ENCODE measurements at places on chromosomes 2 and 18. TPM values are rescaled to one million over a fixed set of nuclear protein-coding genes. Genes with fewer than 3 reads are reported as not detected.
A peak's percentile ranks its signal among the peaks of the same experiment; 100 is the strongest.

PTH2R gene
- total RNA-seq = not detected

DNA sequence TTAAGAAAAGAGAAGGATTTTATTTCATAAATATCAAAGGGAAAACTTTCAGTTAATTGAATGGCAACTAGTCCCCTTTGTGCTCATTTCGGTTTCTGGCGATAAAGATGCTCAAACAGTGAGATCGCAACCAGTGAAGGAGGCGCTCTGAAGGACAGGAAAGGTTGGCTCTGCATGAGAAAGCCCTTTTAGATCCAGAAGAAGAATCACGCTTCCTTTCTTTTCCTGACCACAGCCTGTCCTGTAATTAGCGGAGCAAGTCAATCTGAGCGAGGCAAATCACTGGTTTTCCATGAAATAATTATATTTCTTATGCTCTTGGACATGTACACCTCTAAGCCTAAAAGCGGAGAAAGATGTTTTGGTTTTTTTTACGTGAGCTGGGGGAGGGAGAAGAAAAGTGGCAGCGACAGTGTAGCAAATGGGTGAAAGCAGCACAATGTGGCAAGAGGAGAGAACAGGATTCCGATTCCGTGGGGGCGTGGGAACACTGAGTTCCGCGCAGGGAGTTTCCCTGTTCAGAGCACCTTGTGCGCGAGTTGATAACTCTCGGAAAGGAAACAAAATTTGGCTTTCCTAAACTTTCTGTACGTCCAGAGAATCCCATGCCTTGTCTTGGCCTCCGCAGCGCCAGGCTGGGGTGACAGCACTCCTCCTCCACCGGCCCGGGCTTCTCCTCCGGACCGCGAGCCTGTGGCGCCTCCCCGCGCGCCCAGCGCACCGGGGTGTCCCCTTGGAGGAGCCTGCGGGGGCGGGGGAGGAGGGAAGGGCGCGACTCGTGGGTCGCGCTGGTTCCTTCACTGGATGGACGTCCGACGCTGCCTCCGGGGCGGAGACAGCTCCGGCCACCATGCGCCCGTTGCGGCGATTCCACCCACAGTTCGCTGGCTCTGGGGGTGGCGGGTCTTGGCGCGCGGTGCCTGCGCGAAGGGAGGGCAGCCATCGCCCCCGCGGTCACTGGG is 620 bp upstream of the SLC9A2 start:
- peak; percentile 35 for DNase-seq

- DNase-seq = peak; percentile 54
Measured at GRCh38 chr2:240962300-240963064, 35.9 kb upstream of the SNED1 start.

GRCh38 chr2:132911726-132912724 is 242.0 kb upstream of the LYPD1 start:
- DNase-seq = peak; percentile 66

DNA sequence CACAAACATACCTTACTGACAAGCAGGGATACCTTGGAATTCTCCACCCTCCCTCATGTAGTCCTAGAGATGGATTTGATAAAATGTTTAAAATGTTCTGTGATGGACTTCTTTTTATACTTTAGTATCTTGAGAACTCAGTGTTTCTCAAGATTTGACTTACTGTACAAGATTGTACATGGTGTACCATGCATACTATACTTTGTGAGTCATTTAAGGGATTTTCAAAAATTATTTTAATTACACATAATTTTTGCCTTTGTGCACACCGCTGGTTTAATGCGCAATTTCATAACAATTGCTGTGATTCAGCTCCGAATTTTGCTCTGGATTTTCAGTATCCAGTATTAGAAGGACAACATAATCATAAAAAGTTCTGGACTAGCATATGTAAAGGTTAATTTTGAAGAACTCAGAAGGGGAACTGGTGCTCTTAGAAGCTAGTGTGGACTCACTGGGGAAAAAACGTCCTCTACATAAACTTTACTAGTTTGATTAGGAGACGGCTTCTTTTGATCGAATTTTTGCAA is 78.6 kb upstream of the ACSL3 start:
- no peak for DNase-seq

DNA sequence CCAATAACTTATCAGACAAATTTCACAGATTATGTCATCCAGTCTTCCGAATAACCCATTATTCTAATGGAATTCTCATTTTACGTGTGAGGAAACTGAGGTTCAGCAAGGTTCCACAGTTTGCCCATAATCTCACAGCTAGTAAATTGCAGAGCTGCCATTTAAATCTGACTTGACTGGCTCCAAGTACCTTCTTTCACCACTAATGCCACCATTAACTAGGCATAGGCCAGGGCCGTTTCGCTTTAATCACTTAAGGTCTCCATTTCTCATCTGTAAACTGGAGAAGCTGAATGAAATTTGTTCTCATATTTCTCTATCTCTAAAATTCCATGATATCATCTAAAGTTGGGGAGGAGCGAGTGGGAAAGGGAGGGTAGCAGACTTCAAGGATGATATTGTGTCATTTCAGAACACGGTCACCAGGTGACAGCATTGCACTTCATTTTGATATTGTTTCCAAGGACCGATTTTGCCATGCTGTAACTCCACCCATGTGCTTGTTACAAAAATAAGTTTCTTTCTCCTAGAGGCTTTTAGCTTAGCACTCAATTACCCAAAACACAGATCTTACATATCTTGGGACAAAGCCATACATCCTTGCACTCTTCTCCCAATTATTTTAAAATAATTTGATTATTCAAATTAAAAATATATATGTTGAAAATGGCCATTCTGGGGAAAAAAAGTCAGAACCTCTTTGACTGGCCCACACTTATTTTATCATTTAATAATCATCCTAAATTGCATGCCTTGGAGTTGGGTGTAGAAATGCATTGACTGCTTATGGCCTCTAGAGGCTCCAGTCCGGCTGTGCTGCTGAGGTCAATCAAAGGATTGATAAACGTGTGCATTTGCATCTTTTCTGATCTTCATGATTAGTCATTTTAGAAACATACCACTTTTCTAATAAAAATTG is 123.8 kb downstream of the AKAIN1 start:
- DNase-seq = no peak

CCDC74B gene
- total RNA-seq = 0.40 TPM

DNA sequence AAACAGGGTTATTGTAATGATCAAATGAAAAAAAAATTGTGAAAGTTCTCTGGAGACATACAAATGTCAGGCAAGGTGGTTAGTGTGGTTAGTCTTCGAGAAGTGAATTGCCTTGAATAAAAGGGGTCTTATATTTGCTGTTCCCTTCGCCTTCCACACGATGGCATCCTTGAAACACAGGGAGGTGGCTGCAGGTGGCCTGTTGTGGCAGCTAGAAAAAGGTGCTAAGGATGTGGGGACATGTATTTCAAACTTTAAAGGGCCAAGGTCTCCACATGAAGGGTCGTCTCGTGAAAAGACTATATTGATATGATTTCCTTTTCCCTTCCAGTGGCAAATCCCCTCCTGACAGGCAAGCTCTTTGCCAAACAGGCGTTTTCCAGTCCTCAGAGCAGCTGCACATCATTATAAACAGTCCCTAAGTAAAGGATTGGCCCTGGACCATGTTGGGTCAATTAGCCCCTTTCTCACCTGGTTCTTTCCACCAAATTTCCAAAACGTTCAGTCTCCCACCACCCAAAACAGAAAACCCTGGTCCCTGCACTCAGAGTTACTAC is 68.5 kb downstream of the COPS8 start:
- no peak for DNase-seq

- no peak for DNase-seq
Measured at GRCh38 chr2:152175012-152175367, 573 bp downstream of the STAM2 start.

GRCh38 chr2:195759877-195760276 is 102.9 kb downstream of the SLC39A10 start:
- DNase-seq = no peak

REG1B gene
- not detected for total RNA-seq

RESP18 gene
- not detected for total RNA-seq

GRCh38 chr2:126798276-126799140 is 100.2 kb upstream of the TEX51 start:
- no peak for DNase-seq

DNA sequence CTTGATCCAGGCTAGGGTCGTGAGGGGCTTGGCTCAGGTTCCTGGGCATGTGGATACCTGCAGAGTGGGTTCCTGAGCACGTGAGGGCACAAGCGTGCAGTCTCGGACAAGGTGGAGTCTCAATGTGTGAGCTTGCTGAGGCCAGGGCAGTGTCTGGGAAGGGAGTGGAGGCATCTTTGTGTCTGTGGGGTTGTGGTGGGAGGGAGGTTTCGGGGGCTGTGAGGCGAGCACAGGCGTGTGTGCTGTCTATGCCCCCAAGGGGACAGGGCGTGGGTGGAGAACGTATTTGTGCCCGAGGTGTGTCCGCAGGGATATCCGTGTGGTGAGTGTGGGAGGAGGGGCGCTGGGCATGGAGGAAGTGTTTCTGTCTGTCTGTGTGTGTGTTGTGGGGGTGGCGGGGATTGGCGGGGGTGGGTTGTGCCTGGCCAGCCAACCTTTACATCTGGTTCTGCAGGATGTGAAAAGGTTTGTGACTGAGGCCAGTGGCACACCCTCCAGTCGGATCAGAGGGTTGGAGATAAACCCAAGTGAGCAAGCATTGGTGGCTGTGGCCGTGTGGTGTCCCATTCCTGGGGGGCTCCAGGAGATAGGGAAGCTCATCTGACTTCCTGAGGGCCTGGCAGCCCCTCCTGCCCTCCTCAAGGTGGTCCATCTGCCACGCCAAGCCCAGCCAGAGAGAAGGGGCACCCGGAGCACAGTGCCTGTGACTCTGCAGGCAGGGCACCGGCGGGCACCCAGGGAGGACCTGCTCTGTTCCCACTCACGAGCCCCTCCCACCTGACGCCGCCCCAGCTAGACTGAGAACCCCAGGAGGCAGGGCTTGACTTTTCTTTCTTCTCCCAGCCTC is 57.1 kb downstream of the ZFP36L2 start:
- peak; percentile 54 for DNase-seq

GRCh38 chr2:199524689-199525574 is 67.2 kb upstream of the SATB2 start:
- DNase-seq = no peak

GRCh38 chr2:230455005-230455684 is 39.1 kb downstream of the SP100 start:
- no peak for DNase-seq

GRCh38 chr2:213065583-213066442 is 85.6 kb downstream of the IKZF2 start:
- peak; percentile 46 for DNase-seq

DNA sequence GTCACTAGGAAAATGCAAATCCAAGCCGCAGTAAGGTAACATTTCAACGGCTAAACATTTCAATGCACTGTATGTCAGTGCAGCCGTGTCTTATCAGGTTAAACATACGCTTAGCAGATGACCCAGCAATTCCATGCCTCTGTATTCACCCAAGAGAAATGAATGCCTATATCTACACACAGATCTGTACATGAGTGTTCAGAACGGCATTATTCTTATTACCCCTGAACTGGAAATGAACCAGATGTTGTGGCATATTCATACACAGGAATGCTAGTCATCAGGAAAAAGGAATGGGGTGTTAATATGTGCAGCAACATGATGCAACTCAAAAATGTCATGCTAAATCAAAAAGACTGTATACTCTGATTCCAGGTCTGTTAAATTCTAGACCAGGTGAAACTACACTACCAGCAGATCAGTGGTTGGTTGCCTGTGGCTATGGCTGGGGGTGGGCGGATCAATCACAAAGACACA is 80.4 kb upstream of the RPL31 start:
- no peak for DNase-seq

DNA sequence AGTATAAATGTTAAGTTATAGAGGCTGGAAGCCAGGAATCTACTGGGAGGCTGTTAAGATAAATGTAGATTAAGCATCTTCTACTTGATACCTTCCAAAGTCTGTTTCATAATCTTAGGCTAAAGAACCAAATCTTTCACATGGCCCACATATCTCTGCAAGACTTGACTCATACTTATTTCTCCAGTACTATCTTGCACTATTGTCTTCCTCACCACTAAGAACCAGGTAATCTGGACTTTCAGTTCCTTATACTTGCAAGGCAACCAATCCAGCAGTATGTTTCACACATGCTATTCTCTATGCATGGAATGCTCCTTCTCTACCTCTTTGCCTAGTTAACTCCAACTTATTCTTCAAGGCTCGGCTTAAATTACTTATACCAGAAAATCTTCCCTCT is 62.2 kb downstream of the RBMS1 start:
- no peak for DNase-seq

KIF1A gene
- 1.1 TPM for total RNA-seq

- no peak for DNase-seq
Measured at GRCh38 chr2:236889791-236890704, 195.6 kb upstream of the COPS8 start.

DNA sequence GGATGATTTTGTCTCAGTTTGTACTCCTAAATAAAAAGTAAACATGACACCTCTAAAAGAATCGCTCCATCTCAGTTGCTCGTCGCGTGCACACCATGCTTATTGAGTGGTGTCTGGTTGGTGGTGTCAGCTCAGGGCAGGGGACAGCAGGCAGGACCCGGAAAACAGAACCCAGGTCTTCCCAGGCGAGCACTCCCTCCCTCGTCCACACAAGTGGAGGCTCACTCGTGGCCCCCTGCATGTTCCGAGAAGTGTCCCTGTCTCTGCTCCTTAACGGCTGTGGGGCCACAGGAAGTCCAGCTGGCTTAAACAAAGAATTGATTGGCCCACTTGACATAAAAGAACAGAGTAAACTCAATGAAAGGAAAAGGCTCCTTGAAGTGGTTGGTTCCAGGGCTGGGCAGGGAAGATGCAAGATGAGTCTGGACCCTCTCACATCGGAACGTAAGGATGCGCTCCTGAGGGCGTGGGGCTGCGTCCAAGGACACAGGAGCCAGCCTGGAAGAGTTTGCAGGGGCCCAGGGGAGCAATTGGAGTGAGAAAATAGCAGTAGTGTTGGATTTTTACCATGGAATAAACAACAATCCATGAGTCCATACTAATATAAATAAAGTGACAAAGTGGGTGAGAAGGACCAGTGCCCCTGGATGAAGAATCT is 13.1 kb upstream of the CNDP1 start:
- no peak for DNase-seq

ANKRD29 gene
- total RNA-seq = 1.9 TPM

DNA sequence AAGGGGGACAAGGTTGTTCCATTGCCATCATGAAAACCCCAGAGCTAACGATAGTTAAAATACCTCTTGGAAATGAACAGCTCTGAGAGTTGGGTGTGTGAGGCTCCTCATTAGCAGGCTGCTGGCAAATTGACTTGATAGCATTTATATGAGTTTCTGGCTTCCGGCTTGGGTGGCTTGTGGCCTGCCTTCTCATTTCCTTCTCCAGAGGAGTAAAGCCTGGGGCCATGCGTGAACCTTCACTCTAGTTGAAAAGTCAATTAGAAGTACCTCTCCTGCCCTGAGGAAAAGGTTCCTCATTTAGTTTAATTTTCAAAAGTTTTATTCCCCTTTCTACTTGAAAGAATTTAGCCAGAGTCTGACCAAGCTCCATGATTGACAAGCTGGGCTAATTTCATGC is 67.1 kb downstream of the MGAT5 start:
- no peak for DNase-seq

MLPH gene
- 50.3 TPM for total RNA-seq

- DNase-seq = no peak
Measured at GRCh38 chr2:121211251-121211650, 73.8 kb downstream of the TFCP2L1 start.

CRACDL gene
- total RNA-seq = 4.0 TPM

- DNase-seq = no peak
Measured at GRCh38 chr18:24726727-24727492, 266.5 kb downstream of the HRH4 start.

VWC2L gene
- total RNA-seq = not detected

RMND5A gene
- 133 TPM for total RNA-seq

NAT8 gene
- total RNA-seq = not detected

Measured in heart left ventricle (tissue), 16 donors.